ENCODE measurements at places on chromosomes 2 and 18.

GRCh38 chr2:207353836-207354235 lies 175.9 kb upstream of the CREB1 start:
- no peak for DNase-seq

DNA sequence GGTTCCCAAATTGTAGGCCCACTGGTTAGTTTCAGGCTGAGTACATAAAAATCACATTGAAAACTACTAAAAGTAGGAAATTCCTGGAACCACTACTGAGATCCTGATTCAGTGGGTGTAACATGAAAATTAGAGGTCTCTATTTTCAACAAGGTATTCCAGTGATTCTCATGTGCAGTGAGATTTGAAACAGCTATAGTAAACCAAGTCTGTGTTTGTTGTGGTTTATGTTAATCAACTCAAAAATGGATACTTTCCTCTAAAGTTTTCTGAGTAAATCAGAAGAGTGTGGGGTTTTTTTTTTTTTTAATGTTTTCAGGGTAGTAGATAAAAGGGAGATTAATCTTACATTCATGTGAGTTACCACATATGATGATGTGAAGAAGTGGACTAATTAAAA lies 42.4 kb upstream of the LIMS1 start:
- DNase-seq, result no peak

GRCh38 chr2:35503738-35504199 lies 851.8 kb upstream of the CRIM1 start:
- DNase-seq, result no peak

- DNase-seq, result no peak
These were observed 53.7 kb upstream of the GRB14 start for GRCh38 chr2:164675027-164675426.

DNA sequence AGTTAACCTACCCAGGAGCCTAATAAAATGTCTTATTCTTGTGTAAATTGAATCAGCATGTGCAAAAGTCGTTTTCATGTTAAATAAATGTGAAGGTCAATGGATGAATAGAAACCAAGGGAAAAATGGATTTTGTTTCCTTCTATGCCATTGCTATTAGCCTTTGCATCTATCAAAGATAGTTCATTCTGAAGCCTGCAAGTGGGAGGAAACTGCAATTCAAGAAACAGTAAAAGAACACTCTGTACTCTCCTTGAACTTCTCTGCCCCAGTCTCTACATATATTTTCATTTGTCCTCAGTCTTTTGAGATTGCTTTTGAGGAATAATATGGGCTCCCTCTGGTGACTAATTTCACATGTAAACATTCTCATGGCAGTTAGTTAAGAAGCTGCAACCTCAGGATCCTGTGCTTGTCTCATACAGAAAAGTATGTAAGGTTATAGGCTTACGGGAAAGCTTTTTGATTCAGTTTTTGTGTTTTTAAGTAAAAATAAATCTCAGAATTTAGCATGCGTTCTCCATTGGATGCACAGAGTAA lies 1590.0 kb upstream of the LRRTM1 start:
- no peak for DNase-seq

DNA sequence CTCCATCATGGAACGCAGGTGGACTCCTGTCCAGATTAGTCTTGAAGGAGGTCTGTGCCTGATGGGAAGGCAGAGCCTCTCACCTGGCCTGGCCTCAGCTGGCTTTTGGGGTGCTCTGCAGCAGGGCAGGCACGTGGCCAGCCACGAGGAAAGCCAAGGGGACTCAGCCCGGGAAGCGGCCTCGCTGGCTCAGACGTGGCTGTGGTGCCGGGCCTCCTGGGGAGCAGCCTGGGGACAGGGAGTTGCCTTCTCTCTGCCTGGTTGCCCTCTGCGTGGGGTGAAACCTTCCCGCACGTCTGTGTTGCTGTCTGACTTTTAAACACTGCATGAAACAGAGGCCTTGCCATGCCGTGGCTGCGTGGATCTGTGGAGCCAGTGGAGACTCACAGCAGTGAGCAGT lies 45.0 kb downstream of the RTP5 start:
- no peak for DNase-seq
